ENCODE measurements at places on chromosomes 1 and 21.

- DNase-seq: peak; percentile 95
Measured at GRCh38 chr1:41152622-41153044, 89.5 kb downstream of the SCMH1 start.

DNA sequence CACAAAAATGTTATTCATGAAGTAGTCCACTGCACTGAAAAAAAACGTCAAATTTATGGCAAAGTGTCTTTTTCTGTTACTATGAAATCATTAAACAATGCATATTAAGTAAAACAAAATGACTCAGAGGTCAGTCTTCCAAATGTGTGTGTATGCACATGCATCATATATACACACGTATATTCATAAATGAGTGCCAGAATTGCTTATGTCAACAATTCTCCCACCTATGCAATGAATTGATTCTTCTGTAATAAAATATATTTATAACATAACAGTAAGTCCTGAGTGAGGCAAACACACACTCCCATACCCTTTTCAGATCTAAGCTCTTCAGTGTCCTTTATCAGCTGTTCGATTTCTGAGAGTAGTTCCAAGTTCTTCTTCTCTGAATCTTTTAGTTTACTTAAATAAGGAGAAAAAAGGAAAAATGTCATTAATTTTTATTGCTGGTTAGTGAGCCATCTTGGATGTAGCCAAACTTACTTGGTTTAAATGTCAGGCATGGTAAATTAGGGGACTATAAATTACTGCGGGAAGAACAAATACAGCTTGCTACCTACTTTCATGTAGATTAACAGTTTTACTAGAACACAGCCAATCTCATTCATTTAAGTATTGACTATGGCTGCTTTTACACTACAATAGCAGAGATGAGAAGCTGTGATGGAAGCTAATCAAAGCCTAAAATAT, 131.9 kb downstream of the COQ8A start:
- no peak for DNase-seq

DNA sequence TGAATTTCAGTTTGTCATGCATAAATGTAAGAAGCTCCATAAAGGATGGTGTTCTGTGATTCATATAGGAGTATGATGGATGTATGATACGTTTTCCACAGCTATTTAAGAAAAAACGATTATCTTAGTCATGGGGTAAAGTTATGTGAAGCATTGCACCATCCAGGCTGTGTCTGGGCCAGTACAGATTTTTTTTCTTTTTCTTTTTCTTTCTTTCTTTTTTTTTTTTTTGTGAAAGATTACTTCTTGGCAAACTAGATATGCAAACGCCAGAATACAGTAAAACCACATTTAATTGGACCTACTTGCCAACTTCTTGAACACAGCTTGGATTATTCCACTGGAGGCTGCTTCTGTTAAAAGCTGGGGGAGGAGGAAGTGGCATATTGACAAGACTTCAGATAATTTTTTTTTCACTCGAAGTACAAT, 14.9 kb downstream of the ZBTB18 start:
- peak; percentile 86 for DNase-seq

GRCh38 chr1:39395357-39395831, 96.0 kb upstream of the BMP8A start:
- peak; percentile 80 for DNase-seq

DNA sequence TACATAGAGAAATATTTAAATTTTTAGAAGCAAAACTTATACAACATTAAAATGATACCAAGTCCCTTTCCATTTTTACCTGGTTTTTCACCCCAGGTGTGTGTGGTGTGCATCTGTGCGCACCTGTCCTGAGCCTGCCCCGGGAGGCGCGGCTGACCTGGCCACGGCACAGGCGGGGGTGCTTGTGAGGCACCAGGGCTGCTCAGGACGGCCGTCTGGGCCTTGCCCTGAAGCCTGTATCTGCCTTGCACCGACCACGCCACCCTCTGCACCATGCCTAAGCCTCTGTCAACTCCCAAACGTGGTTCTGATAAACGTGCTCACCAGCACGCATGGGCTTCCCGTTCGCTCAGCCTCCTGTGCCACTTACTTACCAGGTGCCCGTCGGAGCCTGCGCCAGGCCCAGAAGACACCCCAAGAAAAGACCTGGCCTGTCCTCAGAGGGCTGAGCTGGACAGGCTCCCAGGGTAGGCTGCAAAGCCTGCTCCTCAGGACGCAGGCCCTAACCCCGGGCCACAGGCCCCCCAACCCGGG, 20.9 kb downstream of the PANK4 start:
- no peak for DNase-seq

- DNase-seq: no peak
Measured at GRCh38 chr21:44723177-44724131, 12.1 kb upstream of the TSPEAR start.

DNA sequence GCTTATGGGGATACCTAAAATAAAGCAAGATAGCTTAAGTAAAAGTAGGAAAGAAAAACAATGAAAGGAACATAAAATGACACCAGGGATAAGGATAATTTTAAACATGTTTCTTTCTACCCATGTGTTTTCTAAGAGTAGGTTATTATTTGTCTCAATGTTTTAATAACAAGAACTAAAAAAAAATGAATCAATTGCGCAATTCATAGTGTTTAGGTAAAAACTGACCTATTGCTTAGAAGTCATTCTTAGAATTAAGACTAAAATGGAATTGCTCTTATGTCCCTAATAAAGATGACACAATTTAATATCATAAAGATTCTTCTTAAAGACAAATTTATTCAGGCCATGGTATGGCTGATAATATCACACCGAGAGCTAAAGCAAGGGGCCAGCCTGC, 58.0 kb upstream of the COL24A1 start:
- DNase-seq: no peak

- DNase-seq: no peak
Measured at GRCh38 chr1:25816112-25816718, 3.5 kb upstream of the MTFR1L start.

GRCh38 chr1:187151555-187151954, 322.8 kb downstream of the PLA2G4A start:
- DNase-seq: no peak

GRCh38 chr21:41055266-41055665, 112.7 kb upstream of the BACE2 start:
- no peak for DNase-seq

- no peak for DNase-seq
Measured at GRCh38 chr1:194968916-194969315, 1639.3 kb downstream of the KCNT2 start.

GRCh38 chr1:53348486-53349368, 20.9 kb upstream of the LRP8 start:
- DNase-seq: no peak

GRCh38 chr21:32048353-32048752, 175.5 kb downstream of the HUNK start:
- DNase-seq: no peak

Measured in fibroblast of the aortic adventitia (primary cell).